ENCODE measurements at places on chromosomes 2 and 18.

DNA sequence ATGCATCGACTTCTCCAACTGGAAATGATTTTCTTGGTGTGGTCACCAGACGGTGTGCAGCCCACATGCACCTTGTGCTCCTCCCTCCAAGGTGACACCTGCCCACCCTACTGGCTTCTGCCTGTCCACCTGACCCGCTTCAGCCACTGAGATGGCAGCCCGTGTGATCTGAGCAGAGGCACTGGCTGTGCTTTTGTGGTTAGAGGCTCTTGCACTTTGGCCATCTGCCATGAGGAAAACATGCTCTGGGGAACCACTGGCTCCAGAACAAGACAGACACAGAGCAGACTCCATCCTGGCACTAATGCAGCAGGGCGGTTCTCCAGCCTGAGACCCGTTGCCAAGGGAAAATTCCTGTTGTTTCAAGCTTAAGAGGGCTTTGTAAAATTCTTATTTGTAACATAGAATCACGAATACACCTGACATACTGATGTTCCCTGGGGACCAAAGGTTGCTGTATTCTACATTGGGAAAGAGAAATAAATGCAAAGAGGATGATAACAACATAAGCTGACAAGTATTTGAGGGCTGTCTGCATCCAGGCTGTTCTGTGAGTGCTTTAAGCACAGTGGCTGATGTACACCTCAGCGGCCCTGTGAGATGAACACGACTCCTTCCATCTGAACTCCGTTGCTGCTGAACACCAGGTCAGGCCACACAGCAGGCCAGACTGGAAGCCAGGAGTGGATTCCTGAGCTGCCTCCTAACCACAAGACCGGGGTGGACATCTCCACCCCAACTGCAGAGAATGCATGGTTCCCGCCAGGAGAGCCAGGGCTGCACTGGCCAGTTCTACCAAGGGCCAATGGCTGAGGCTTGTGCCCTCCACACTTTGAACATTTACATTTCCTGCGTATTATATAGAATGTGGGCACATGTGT is 820.4 kb downstream of the GALR1 start:
- DNase-seq: peak; percentile 26

DNA sequence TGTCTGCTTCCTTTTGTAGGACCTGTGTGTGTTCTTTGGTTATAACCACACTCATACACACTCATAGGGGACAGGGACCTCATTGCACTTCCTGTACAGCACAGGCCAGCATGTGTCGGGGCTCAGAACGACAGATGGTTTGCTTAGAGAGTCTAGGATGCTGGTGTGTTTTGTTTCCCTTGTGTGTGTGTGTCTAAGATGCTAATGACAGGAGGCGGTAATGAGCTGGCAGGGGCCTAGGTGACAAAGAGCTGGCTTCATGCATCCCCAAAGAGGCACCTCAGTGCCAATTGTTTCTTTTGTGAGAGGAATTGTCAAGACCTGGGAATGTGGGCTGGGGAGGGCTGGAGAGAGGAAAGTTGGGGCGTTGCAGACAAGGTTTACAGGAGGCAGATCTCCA is 66.6 kb downstream of the CELF4 start:
- DNase-seq: peak; percentile 86

DNA sequence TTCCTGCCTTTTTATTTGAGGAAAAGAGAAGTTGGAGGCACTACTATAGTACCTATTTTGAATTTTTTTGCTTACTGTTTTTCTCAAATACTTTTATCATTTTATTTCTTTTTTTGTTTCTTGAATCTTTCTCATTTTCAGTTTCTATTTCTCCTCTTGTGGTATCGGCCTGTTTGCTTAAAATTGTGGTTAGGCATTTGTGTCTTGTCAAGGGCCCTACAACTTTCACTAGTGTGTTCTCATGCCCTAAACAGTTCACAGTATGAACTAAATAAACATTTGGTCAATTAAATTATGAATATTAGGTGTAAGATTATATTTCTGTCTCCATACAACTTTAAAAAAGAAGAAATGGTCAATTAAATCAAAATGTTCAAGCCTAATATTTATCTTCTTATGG is 613.5 kb downstream of the MBD2 start:
- no peak for DNase-seq

DNA sequence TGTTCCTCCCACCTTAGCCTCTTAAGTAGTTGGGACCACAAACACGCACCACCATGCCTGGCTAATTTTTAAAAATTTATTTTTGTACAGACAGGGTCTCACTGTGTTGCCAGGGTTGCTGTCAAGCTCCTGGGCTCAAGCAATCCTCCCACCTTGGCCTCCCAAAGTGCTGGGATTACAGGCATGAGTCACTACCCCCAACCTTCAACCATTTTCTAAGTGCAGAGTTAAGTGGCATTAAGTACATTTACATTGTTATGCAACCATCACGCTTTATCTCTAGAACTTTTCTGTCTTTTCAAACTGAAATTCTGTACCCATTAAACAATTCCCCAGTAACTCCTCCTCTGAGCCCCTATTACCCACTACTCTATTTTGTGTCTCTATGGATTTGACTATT is 45.9 kb upstream of the AFF3 start:
- no peak for DNase-seq

DNA sequence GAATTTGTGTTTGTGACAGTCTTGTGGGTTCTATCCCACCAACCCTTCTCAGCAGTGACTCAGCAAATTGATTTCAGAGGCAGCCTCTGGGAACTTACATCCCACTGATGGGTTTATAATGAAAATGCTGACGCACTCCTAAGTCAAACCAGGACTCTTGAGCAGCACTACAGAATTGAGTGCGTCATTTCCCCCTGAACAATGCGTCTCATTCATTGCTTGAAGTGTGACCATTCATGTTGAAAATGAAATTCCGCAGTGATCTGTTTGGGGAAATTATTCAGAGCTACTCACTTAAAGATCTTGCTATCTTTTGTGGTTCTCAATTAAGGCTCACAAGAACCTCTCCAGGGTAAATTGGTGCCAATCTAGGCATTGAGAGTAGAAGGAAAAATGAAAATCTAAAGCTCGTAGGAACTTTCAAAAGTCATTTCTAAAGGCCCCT is 417.7 kb upstream of the SLC14A2 start:
- DNase-seq: no peak

- no peak for DNase-seq
Measured at GRCh38 chr2:128092656-128093055, 1.7 kb downstream of the UGGT1 start.

DNA sequence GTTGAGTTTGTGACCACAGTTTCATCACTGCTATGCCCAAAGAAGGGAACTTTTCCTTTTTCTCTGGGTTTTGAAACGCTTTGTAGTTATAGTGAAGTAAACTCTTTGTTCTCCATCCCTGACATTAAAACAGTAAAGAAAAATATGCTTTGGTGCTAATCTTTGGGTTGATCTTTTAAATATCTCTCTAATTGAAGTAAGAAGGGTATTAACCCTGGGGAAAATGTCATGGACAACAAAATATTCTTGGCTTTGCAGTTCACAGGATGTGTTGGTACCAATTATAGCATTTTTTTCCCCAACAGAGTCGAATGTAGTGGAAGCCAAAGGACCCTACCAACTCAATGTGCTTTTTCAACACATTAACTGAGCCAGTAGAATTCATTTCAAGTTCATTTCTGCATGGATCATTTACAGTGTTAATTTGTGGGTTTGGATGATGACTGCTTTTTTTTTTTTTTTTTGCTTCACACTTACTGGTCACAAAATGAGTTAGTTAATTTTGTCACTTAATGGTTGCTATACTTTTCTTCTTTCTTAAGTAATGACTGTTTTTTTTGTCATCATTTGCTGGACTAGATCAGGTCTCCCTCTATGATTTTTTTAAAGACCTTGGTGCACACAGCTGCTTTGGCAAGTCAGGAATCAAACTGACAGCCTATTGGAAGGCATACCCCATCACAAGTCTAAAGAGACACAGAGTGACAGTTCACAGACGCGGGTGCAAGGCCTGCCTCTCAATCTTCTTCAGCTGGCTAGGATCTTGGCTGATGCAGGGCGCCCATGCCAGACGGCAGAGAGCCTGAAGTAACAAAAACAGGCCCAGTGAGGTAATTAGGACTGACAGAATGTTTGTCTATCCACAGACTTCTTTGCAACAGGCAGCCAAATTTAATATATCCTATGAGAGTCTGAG is 98.8 kb upstream of the MMADHC start:
- no peak for DNase-seq

DNA sequence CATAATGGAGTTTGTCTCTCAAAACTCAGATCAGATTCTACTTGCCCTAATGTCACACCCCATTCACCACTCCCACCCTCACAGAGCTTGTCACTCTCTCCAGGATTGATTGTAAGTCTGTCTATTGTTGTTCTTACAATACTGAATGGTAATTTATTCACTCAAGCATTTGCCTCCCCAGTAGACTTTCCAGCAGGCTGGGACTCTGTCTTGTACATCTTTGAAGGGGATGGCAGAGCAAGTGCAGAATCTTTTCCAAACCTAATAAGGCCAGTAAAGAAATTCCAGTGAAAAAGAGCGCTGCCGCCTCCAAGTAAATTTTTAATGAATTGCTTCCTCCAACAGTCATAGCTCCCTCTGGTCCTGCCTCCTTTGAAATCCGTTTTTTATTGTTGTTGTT is 56.9 kb downstream of the RBM43 start:
- DNase-seq: no peak

GRCh38 chr18:58054041-58054781 is 10.2 kb downstream of the NEDD4L start:
- no peak for DNase-seq

GRCh38 chr18:56157541-56157940 is 480.9 kb downstream of the TXNL1 start:
- no peak for DNase-seq

DNA sequence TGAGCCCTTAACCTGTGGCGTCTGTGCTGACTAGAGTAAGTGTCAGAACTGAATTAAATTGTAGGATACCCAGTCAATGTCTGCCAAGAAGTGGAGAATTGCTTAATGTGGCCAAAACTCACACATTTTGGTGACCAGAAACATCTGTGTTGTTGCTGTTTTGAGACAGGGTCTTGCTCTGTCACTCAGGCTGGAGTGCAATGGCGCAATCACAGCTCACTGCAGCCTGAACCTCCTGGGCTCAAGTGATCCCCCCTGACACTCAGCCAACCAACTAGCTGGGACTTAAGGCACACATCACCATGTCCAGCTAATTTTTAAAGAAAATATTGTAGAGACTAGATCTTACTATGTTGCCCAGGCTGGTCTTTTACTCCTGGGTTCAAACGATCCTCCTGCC is 34.4 kb upstream of the RTN4 start:
- no peak for DNase-seq

- no peak for DNase-seq
Measured at GRCh38 chr2:65033178-65033577, 23.0 kb upstream of the CEP68 start.

DNA sequence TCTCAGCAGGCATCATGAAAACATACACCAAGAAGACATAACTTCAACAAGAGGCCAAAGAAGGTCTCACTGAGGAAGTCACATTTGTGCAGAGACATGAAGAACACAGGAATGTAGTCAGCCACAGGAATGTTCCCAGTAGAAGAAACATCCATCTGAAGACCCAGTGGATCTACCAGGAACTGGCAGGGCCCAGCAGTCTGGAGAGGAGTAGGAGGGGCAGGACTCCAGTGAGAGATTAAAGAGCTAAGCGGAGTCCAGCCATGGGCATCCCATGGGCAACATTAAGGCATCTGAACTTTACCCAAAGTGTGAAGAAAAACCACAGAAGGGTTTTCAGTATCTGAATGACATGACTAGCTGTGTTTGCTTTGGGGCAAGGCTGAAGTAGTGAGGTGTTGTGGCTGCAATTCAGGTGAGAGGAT is 103.1 kb downstream of the UPP2 start:
- DNase-seq: no peak

DNA sequence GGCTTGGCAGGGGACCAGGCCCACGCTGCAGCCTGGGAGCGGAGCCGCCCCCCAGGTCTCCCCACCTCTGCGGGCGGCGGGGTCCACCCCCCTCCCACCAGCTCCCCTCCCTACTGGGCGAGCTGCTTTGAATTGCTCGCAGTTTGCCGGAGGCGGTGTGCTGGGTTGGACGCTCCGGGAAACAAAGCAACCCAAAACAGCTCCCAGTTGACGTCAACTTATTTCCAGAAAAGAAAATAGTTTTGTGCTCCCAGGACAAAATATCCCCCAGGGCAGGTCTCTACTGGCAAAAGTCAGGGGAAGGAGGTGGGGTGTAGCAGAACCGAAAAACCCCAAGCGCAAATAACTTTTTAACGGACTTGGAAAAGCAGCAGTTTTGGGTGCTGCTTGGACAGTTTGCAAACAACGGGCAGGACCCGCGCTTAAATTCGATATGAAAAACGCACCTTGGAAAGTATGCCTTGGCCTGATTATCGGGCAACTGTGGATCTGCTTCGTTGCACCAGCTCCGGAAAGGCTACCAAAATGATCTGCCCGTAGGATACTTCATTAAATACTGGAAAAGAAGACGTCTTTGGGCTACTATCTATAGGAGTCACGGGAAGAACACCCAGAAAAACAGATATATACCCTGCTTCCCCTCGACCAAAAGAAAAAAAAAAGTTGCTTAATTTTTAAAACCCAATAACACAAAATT is 2.8 kb upstream of the KCTD1 start:
- no peak for DNase-seq

GRCh38 chr2:51813247-51813646 is 781.3 kb upstream of the NRXN1 start:
- no peak for DNase-seq

DNA sequence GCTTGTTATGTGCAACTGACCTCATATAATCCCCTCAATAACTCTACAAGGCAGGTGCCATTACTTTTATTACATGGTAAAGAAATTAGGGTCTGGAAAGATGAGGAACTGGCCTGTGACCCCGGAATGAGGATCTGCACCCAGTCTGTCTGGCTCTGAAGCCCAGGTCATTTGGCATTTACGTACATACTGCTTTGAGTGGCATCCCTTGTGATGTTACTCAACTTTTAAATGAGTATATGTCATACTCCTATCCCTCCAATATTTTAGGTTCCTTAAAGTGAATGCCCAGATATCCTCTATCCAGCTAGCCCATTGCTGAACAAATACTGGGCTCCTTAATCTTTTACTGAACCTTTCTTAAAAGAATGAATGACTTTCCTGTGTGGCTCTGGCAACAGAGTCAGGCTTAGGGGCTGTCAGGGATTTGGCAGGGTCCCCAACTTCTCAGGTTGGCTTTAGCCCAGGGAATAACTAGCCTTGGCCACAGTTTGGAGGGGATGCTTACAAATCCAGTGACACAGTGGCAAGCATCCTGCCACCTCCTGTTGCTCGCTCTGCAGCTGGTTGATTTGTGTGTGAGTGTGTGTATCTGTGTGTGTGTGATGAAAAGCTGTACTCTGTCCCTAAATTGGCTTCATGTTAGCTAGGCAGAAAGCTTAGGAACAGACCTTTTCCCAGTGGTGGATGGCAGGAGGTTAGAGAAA is 3.4 kb upstream of the CXCR4 start:
- DNase-seq: peak; percentile 25

- DNase-seq: no peak
Measured at GRCh38 chr2:23713351-23713750, 213.6 kb downstream of the ATAD2B start.

- DNase-seq: no peak
Measured at GRCh38 chr2:227511239-227511930, 39.4 kb downstream of the AGFG1 start.

GRCh38 chr18:62729487-62730386 is 14.4 kb downstream of the PHLPP1 start:
- DNase-seq: no peak

- no peak for DNase-seq
Measured at GRCh38 chr2:20198796-20199632, 25.9 kb downstream of the SDC1 start.

GRCh38 chr2:230896346-230897115 is 28.5 kb downstream of the GPR55 start:
- DNase-seq: no peak
